ENCODE measurements at places on chromosomes 12 and 14.
A peak's percentile ranks its signal among the peaks of the same experiment; 100 is the strongest.

DNA sequence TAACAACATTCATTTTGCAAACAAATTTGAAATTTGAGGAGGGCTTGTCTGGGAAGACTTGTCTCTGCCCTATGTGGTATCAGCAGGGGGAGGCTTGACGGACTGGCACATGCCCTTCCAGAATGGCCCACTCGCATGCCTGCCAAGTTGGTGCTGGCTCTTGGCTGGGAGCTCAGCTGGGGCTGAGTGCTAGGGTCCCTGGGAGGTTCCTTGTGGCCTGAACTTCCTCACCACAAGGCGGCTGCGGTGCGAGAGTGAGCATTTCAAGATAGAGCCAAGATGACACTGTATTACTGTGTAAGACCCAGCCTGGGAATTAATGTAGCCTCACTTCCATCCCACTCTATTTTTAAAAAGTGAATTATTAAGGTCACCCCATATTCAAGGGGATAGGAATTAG lies 271.6 kb upstream of the PLEKHG7 start:
- DNase-seq: peak; percentile 5

DNA sequence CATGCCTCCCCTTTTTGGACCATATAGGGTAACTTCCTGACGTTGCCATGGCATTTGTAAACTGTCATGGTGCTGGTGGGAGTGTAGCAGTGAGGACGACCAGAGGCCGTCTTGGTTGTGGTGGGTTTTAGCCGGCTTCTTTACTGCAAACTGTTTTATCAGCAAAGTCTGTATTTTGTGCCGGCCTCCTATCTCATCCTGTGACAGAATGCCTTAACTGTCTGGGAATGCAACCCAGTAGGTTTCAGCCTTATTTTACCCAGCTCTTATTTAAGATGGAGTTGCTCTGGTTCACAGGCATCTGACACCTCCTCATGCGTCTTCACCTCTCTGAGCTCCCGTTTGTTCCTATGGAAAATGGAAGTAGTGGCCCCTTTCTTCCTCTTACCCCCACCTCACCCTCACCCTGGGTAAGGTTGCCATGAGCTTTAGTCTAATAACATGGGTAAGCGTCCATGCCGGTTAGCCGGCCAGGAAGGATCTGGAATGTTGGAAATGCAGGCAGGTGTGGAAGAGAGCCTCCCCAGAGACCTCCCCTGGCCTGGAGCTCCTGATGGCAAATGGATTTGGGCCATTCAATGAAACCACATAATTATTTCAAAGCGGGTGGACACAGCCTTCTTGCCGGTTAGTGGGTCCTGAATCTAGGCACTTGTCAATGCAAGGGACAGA lies 18.6 kb downstream of the HHIPL1 start:
- DNase-seq: no peak

GRCh38 chr14:81005540-81006228 lies 50.3 kb downstream of the TSHR start:
- DNase-seq: no peak

- no peak for DNase-seq
Measured at GRCh38 chr14:51336734-51337133, 96.7 kb downstream of the TMX1 start.

DNA sequence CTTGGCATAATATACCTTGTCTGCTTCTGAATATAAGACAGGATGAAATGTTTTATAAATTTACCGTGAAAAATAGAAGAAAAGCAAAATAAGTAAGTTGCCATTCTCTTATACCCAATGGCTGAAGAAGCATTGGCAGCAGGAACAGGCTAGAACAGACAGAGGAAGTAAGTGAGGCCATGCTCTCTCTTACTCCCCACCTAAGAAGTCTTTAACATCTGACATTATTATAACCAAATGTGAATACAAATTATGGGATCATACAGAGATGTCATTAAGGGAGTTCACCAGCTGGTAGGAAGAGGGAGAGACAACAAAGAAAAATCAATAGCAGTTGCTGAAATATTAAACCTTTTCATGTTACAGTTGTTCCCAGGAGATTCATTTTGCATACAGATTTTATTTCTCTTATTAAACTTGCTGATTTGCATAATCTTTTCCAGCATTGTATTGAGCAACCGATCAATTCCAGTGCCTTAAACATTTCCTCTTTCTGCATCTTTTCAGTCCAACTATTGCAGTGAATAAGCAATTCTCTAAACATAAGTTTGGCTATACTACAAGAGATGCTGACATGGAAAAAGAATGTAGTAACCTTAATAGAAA lies 270.6 kb downstream of the SLC6A15 start:
- DNase-seq: no peak

- peak; percentile 45 for DNase-seq
Measured at GRCh38 chr12:117192057-117192456, 1.8 kb upstream of the FBXO21 start.

GRCh38 chr14:51219473-51220448 lies 20.3 kb upstream of the TMX1 start:
- no peak for DNase-seq

- DNase-seq: peak; percentile 88
Measured at GRCh38 chr12:124636138-124636978, 68.9 kb upstream of the NCOR2 start.

DNA sequence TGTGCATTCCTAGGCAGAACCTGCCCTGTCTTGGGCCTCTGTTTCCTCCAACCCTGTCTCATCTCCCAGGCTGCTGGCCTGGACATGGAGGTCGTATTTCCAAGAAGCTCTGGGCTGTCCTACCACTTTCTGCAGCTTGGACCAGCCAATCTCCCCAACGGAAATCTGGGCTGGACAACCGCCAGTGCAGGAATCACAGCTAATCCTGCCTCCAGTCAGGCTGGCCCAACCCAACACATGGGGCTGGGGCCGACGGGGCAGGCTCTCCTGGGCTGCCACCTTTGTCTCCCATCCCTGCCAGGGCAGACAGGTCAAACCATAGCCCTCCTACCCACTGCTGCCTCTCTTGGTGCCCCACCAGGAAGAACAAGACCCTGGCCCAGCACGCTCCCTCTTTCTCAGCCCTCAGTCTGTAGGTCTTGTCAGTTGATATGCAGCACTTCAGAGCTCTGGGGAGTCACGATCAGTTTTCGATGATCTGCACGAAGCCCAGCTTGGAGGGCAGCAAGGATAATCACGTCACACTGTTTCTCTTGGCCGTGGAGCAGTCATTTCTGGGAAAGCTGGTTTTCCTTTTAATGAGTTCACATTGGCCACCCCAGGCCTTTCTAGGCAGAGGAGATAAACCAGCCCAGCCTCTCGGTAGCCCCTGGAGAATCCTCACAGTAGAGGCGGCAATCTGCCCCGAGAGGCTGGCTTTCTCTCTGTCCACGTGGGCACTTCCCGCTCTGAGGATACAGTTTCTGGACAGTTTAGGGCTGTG lies 195.2 kb upstream of the PRMT8 start:
- no peak for DNase-seq

DNA sequence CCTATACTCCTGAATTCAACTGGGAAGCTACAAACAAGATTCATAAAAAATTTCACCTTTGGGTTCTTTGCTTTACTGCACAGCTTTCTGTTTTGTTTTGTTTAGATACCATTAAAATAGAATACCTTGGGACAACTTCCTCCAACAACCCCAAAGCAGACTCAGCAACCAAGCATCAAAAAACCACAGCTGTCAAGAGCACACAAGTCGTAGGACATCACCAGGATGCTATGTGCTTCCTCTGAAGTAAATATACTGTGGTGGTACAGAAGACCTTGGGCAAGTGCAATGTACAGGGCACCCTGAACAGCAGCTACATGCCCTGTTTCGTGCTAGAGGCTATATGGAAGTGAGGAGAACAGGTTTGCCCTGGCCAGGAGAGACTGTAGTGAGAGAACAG lies 359.3 kb downstream of the BCL11B start:
- no peak for DNase-seq

GRCh38 chr12:16914853-16915252 lies 308.9 kb upstream of the LMO3 start:
- DNase-seq: no peak

GRCh38 chr12:101839324-101840283 lies 8.8 kb upstream of the GNPTAB start:
- DNase-seq: peak; percentile 60

GRCh38 chr14:98138666-98139065 lies 1133.3 kb downstream of the BCL11B start:
- DNase-seq: peak; percentile 66

- DNase-seq: no peak
Measured at GRCh38 chr12:64598831-64599230, 11.5 kb upstream of the RASSF3 start.

DNA sequence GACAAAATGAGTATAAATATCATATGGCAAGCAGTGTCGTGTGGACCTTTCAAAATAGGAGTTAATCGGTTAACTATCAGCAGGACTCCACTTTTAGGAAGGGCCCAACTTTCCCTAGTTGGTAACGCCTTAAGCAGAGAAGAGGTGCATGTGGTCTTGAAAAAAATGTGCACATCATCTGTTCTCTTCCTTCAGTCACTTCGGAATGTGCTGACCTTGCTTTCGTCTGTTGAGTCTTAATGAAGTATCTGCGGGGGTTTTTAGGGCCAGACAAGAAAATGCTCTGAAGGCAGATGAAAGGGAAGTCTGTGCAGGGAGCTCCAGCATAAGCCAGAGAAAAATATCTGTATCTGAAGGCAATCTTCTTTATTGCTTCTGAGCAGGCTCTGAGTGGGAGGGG lies 185.2 kb downstream of the AEBP2 start:
- peak; percentile 58 for DNase-seq

DNA sequence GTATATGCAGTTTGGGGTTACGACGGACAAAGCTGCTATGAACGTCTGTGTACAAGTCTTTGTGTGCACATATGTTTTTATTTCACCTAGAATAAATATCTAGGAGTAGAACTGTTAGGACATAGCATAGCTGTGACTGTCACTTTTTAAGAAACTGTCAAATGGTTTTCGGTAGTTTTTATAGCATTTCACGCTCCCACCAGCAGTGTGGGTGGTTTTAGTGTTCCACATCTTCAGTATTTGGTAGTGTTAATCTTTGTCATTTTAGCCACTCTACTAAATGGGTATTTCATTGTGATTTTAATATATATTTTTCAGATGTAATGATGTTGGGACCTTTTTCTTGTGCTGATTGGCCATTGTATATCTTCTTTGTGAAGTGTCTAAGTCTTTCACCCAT lies 109.1 kb upstream of the BCAT1 start:
- DNase-seq: no peak

- DNase-seq: no peak
Measured at GRCh38 chr12:176321-177181, 37.4 kb downstream of the SLC6A12 start.

DNA sequence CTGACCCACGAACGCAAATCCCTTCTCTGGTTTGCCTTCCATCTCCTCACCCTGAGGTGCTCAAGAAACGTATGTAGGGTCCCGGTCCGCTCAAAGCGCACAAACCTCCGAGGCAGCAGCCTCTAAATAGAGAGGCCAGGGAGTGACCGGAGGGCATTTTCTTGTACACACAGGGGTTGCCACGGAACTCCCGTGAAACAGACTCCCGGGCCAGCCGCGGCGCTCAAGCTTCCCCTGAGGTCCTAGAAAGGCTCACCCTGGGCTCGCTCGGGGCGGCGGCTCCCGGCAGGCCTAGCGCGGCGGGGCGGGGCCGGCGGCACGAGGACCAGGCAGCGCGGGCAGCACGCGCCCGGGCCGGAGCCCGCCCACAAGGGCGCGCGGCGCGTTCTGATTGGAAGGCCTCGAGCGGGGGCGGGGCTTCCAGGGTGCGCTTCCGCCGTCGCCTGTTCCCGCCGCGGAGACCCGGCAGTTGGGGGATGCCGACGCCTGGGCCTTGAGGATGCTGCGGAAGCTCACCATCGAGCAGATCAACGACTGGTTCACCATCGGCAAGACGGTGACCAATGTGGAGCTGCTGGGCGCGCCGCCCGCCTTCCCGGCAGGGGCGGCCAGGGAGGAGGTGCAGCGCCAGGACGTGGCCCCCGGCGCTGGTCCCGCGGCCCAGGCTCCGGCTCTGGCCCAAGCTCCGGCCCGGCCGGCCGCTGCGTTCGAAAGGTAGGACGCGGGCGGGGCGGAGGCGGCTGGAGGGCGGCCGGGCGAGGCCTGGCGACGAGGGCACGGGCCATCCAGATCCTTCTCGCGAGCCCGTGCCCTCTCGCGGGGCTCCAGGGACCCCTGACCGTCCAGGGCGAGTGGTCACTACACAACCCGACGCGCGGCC lies at the start of gene TDRD9:
TDRD9 (plus strand) TSS at position 446 of the 880 bp plus-strand sequence; CDS start at position 500, 54 bp downstream.
- DNase-seq: no peak
